CD4-positive, alpha-beta T cell treated with Interleukin-17A for 4 hours (primary cell): ENCODE measurements at places on chromosomes 3 and 15.

DNA sequence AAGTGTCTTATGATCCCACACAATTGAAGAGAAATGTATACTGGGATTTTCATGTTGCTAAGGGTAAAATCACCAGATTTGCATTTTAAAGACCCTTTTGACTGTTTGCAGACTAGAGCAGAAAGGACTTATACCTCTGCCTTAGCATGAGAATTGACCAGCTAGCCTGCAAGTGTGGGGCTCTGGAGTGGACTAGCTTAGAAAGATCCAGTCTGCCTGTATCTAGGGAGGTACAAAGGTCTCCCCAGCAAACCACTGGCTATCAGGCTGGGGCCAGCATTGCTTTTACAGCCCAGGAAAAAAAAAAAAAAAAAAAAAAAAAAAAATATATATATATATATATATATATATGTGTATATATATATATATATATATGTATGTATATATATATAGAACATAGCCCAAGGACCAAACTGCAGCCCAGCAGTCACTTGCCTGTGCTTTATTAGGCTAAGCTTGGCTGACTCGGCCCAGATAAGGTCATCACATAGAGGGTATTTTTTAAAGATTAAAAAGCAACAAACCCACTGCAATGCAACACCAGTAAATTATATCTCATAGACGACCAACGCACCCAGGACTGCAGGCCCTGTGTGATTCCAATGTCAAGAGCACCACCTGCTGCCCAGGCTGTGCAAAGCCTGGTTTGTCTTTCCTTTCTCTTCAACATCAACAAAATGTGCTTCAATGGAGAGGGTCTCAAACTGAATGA, 63.7 kb downstream of the DCLK3 start:
- peak; percentile 28 for DNase-seq

DNA sequence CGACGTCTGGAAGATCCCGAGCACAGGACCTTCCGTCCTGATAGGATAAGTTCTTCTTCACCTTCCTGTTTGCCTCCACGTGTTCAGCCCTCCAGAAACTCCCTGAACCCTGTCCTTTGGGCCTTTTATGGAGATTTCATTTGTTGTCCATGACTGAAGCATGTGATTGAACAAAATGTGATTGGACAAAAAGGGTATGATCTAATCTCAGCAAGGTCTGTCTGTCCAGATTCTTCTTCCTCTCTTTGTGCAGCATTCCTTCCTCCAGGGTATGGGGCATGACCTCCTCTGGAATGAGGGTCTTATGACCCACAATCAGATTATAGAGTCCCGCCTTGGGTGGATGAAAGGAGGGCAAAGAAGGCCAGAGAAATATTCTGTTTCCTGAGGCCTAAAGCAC, at the start of gene CYP19A1:
Gene CYP19A1 (minus strand): TSS at position 101 of the 400 bp plus-strand sequence. CDS start 95,684 bp downstream, outside the sequence.
- DNase-seq, result no peak

GRCh38 chr3:66107855-66108254, 69.1 kb upstream of the MAGI1 start:
- no peak for DNase-seq

GRCh38 chr15:41969851-41970431, 2.4 kb downstream of the EHD4 start:
- peak; percentile 32 for DNase-seq

- no peak for DNase-seq
Measured at GRCh38 chr3:94156626-94157025, 93.8 kb downstream of the NSUN3 start.

- no peak for DNase-seq
Measured at GRCh38 chr3:197800379-197800778, 9.3 kb downstream of the LRCH3 start.

DNA sequence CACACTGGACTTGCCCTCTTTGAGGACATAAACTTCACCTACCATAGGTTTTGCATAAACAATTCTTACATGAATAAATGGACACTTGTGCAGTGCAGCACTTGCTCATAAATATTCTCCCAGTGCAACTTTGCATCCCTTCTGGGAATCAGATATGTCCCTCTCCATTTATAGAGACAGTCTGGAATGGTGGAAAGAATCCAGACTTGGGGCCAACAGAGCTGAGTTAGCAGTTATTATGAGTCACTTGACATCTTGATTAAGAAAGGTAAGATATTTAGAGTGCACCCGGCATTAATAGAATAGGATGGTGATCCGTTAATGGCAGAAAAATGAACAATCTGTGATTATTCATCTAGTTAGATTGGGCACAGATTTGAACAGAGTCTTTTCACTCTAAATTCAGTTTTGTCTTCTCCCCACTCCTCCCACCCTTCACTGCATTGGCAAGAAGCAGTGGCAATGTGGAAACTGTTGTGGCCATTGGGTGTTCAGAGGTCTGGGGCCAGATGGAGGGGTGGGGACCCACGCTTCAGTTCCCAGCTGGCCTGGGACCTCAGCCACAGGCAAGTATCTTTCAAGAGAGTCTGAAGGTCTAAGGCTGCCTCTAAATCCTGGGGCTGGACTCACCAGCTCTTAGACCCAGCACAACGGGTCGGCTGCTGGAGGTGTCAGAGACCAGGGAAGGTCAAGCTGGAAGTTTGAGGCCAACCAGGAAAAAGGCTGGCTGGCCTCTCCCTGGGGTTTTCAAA, 58.9 kb upstream of the KY start:
- no peak for DNase-seq

DNA sequence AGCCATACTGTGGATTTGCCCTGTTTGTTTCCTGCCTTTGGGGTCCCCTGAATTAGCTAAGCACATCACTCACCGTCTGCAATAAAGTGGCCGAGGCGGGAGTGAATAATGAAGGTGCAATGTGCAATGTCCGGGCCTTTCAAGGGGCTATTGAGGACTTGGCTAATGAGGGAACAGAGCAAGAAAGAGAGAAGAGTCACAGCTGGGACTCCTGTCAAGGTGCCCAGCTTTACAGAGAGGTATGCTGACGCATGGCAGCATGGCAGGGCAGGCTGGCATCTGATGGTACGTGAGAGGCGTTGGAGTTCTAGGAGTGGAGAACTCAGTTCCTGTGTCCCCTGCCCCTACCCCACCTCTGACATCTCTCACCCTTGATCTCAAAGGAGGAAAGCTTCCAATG, 13.8 kb upstream of the ATP2B2 start:
- DNase-seq, result no peak

- DNase-seq, result no peak
Measured at GRCh38 chr3:172296975-172297332, 151.3 kb downstream of the GHSR start.
